ENCODE measurements at places on chromosomes 11 and 22.
A peak's percentile ranks its signal among the peaks of the same experiment; 100 is the strongest.

DNA sequence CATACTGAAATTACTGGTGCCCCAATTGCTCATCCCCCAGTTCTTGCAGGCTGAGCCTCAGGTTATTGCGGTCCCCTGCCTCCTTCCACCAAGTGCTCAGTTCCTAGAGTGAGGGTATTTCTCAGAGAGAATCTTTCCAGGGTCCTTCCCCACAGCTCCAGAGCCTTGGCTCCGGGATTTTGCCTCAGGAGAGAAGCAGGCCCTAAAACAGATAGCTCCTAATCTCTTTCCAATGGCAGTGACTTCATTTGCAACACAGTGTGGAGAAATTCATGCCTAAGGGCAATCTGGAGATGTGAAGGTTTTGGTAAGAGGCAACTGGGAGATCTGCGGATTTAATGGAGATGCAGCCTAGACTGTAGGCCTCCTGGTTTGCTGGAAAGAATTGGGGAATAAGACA, 2.9 kb downstream of the NF2 start:
- no peak for DNase-seq

DNA sequence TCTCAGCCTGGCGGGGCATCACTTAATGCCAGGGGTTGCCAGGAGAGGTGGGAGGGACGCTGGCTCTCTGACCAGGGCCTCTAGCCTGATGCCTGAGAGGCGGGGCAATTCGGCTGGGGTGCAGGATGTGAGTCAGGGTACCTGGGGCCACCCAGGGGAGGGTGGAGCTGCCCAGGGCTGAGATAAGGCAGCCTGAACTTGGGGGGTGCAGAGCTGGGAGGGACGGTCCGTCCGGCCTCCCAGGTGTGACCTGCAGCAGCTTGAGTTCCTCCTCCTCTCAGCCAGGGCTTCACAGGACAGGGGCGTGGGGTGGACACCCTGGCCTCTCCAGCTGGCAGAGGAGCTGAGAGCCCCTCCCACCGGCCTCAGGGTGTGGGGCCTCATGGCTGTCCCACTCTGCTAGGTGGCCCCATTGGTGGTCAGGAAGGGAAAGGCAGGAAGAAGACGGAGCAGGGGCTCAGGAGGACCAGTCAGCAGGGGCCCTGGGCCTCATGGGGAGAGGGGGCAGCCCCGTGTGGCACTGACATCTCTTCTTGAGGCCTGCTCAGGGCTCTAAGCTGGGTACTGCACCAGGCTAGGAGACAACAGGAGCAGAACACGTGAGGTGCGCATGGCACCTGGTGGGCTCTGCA, 942 bp upstream of the RPS6KA4 start:
- DNase-seq = no peak

DNA sequence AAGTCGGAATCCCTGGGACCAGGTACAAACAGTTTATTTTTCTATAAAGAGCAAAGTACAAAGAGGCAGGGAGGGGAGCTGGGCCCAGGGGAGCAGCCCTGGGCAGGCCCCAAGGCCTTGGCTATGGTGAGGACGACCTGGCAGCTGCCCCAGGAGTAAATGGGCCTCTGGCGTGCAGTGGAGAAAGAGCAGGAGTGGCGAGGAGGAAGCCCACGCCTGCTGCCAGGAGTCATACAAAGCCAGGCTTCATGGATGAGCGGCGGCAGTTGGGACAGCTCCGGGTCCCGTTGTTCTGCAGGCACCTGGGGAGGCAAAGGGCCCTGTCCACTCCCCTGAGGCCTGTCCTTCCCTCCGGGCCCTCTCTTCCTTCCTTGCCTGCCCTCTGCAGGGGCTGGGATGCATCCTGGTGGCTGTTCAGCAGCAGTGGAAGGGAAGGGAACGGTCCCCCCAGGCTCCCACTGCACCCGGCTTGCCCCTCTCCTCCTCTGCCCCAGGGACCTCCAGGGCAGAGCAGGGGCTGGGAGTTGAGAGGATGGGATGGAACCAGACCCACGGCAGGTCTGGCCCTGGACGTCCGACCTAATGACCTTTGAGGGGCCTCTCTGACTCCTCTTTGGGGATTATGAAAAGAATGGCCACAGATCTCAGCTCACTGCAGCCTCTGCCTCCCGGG, 11.1 kb downstream of the RAPSN start:
- DNase-seq = no peak

- DNase-seq = no peak
Measured at GRCh38 chr22:43995057-43995685, 28.9 kb upstream of the PARVB start.

GRCh38 chr11:69799582-69799981, 19.6 kb downstream of the FGF3 start:
- no peak for DNase-seq

- no peak for DNase-seq
Measured at GRCh38 chr11:96215110-96215782, 127.7 kb downstream of the MAML2 start.

GRCh38 chr11:103699216-103699615, 337.2 kb upstream of the DDI1 start:
- DNase-seq = no peak

DNA sequence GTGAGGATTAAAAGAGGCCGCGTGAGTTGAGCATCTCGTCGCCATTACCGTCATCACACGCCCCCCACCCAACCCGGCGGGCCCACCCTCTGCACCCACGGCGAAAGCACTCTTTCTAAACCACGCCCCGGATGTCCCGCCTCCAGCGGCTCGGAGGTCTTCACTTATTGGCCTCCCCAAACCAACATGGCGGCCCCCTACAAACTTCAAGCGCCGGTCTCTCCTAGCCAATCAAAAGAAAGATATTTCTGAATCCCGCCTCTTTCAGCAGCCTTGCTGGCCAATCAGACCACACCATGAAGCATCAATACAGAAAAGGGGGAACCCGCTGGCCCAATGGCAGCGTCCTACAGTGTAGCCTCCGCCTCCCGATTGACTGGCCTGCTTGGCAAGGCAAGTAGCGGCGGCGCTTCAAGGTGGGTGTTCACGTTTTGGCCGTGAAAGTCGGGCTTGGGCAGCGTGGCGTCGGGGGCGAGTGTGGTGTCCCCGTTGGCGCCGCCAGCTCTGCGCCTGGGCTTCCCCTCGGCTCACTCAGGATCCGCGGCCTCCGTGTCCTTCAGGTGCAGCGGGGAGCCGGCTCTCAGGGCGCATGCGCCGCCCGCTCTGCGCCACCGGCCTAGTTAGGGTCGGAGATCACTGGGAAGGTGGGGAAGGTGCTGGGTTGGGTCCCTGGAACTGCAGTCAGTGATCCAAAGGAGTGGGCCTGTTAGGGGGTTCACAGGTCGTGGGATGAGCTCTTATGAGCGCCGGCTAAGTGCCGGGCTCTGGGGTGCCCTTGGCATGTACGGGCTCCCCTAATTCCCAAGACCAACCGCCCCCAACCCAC, at the start of gene NDUFS8:
Gene NDUFS8 (plus strand): TSS at position 364 of the 826 bp plus-strand sequence. CDS start 1,471 bp downstream, outside the sequence.
- peak; percentile 94 for DNase-seq

DNA sequence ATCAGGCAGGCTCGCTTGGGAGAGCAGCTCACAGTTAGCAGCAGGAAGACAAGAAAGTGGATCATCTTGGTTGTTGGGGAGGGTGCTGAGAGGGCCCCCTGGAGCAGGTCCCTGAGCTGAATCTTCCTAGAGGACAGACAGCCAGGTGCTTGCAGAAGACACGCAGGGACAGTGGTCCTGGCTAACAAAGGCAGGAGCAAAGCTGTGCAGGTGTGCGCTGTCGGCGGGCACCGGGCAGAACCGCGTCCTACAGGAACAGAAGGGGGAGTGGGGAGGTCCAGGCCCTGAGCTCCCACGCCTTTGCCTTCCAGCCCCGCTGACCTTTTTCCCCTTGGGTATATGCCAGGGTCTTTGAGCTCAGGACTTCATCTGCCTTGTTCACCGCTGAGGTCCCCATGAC, 30.1 kb upstream of the PARVB start:
- DNase-seq = no peak
